Brain microvascular endothelial cell (primary cell): ENCODE measurements at places on chromosomes 7 and 10.

DNA sequence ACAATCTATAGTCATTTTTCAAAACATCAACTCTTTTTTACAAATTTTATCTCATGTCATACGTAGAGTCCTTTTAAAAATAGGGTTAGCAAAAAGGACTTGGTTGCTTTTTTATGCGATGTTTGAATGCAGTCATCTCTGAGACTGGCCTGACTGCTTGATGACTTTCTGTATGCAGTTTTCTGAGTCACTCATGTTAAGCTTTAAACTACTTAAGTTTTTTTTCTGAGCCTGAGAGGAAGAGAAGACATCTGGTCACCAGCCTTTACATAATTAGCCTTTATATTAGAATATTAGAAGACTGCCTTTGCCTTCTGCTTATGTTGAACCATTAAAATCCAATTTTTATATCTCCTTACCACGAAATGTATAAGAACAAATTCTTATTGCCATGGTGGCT, 834.4 kb upstream of the MBL2 start:
- DNase-seq, result no peak

DNA sequence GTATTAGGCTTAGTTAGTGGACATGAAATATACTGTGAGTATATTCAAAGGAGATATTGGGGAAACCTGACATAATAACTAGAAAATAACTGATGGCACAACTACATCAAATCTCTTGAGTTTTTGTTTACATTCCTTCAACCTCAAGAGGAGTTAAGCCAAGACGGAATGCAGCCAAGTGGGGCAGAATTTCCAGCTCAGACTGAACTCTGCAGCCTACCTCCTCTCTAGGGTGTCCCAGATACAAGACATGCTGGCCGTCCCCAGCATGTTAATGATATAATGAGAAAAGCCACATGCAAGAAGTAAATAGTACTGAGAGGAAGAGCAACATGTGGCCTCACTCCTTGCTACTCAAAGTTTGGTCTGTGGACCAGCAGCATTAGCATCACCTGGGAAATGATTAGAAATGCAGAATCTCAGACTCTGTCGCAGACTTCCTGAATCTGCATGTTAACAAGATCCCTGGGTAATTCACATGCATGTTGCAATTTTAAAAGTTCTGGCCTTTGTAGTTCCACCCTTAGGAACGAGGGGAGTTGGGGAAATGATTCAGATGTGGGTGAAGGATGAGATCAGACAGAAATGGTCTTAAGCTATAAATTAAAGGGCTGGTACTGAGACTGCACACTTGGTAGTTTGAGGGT, 118.4 kb upstream of the CACUL1 start:
- peak; percentile 22 for DNase-seq

DNA sequence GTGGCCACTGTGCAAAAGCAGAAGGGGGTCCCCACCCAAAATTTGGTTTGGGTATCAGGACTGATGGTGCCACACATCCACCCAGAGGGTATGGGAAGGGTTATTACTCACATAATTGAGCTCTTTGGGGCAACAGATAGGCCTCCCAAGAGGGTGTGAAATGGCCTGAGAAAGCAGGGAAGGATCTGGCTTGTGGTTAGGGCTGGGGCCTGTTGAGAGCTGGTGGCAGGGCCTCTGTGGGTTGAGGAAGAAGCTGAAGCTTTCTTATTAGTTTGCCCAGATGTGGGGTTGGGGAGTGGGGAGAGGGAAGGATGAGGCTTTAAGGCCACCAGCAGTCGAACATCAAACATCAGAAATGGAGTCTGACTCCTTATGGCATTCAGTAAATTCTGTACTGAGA, 18.3 kb upstream of the MKI67 start:
- DNase-seq, result no peak

- DNase-seq, result no peak
These were observed 96.5 kb downstream of the NRF1 start for GRCh38 chr7:129707910-129708499.

- DNase-seq, result no peak
These were observed 97.9 kb upstream of the IL6 start for GRCh38 chr7:22629056-22629455.

DNA sequence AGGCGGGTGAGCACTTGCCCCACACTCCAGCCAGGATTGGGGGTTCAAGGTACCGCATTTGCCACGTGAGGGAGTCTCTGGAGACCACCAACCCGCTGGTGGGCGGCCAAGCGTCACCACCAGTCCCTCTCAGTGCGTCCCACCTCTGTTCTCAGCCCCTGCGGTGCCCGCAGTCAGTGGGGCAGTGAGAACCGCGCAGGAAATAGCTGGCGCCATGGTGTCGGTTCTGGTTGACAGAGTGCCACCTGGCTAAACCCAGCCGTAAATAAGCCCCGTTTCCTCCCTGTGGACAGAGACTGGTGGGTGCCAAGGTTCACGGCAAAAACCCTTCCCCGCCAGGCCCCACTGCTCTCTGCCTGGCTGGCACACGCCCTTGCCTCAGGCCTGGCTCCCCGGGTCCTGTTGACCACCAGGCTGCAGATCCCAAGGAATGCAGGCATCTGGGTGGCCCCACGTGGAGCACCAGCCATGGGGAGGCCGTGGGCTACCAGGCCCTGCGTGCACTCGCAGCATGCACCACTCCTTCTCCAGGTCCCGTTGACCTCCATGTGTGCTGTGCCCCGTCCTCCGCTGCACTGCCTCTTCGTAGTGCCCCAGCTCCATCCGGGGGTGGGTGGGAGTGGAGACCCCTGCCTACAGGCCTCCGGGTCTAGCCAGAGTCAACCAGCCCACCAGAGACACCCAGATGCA, 140.0 kb downstream of the LHPP start:
- DNase-seq, result no peak

- DNase-seq, result no peak
These were observed 517.5 kb downstream of the NRG3 start for GRCh38 chr10:82392533-82392932.

DNA sequence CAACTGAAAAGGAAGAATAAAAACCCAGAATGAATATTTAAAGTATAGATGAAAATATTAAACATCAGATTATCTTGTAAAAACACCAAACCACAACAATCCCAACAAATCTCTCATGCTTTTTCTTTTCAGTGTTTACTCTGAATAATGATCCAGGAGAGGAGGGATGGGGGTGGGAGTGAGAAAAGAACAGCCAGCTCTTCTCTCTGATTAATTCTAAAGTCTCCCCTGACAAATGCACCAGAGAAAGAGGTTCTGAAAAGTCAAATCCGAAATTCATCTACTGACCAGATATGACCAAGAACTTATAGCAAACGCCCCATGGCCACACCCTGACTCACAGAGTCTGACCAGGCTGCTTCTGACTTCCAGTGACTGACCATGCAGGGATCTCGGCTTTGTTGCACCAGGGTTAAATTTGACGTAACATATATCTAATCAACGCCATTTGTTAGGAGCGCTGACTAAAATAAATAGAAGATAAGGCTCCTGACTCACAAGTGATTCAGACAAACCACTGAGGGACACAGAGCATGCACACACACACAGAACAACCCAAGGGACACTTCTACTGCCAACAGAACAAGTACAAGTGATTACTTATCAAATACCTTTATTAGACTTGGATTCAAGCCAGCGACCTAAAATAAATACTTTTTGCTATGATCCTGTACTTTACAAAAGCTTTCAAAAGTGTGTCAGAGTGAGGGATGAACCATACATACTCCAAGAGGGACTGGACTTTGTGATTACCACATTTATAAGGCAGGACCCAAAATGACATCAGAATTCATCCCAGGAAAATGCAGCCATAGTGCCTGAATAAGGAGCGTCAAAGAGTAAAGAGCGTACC, 9.3 kb upstream of the SPOCK2 start:
- DNase-seq, result peak; percentile 99

- DNase-seq, result no peak
These were observed 218.3 kb downstream of the CRPPA start for GRCh38 chr7:16203065-16203464.

DNA sequence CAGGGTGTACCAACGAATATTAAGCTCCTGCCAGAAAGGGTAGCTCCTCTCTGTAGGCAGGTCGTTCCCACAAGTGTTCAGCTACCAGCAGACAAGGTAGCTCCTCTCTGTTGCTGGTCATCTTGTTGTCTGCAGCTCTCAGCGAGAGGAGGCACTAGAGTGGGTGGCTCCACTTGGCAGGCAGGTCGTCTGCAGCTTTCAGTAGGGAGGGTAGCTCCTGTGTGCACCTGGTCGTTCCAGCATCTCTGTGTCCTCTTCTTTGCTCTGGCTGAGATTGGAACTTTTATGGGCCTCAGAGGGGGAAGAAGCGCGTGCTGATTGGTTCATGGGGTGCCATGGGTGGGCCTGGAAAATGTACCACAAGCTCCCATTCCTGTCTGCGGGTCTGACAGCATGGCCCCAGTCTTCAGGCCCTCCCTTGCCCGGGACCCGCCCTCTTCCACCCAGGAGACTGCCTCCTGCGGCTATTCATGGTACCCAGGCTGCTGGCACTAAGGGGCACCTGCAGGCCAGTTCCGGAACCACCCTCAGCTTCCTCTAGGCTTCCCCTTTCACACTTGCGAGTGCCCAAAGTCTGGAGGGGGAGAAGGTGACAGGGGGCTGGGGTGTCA, 63.9 kb upstream of the CACNA2D1 start:
- no peak for DNase-seq

- DNase-seq, result peak; percentile 100
These were observed 24.5 kb upstream of the SVIL start for GRCh38 chr10:29658984-29659965.

DNA sequence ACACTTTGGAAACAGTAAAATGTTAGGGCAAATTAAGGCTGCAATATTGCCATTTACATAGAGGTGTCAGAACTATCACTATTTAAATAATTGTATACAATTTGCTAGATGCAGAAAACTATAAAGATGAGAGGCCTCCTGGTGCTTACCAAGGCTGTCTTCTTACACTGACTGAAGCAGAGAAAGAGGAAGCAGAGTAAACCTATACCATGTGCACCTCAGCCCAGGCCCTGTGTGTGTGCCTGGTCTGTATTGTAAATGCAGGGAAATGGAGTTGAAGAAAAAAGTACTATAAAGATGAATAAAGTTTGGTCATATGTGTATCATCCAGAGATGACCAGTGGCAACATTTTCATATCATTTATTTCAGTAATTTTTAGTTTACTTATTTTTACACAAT, 29.2 kb downstream of the ELMO1 start:
- no peak for DNase-seq

GRCh38 chr10:103276251-103276895, 565 bp upstream of the INA start:
- no peak for DNase-seq

DNA sequence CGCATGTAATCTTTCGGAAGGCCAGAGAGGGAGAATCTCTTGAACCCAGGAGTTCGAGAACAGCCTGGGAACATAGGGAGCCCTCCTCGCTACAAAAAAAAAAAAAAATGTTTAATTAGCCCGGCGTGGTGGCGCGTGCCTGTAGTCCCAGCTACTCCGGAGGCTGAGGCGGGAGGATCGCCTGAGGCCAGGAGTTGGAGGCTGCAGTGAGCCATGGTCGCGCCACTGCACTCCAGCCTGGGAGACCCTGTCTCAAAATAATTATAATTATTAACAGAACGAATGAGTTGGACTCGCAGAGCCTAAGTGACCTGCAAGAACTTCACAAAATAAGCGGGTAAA, 794 bp downstream of the PCGF6 start:
- DNase-seq, result no peak

DNA sequence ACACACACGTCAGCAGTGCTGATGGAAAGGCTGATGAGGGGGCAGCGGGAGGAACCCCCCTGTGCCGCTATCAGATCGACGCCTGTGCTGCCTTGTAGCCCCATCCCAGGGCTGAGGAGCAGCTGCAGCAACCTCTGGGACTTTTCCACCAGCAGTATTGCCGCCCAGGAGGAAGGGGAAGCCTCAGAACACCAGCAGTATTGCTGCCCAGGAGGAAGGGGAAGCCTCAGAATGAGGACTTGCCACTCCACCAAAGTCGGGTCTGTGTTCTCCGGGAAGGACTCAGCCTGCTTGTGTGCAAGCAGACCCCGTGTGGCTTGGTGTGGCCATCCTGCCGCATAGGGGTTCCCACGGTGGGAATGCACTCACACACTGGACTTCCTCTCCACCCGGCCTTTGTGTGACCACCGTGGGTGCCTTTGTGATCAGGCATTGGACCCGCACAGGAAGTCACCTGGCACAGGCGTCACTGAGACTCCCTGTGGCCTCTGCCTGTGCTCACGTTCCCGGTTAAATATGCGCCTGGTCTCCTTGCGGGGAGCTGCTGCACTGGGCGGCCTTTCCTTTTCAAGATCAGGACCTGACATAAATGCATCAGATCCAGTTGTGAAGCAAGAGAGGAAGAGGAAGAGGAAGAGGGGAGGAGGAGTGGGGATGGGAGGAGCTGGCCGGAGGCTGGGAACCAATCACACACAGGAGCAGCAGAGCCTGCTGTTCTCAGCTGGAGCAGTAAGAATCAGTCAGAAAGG, 248.5 kb downstream of the DNAJB6 start:
- DNase-seq, result no peak

DNA sequence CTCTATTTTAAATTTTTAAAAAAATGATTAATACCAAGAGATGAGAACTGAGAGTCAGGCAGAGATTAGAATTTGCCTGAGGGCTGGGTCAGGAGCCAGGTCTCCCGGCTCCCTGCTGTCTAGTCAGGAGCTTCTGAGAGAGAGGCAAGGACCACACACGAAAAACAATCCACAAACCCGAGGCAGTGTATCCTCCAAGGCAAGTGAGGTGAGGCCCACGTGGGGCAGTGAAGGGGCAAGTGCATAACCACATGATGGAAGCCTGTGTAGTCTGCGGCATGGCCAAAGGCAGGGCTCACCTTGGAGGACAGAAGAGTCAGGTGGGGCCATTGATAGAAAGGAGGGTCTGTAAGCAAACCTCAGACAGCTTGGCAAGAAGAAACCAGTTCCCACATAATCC, 541.2 kb upstream of the FOXK1 start:
- DNase-seq, result no peak

- no peak for DNase-seq
These were observed 448.1 kb upstream of the SEMA3D start for GRCh38 chr7:85634951-85635350.

GRCh38 chr7:77674878-77675277, 21.4 kb upstream of the RSBN1L start:
- peak; percentile 20 for DNase-seq
